Endothelial cell of umbilical vein (primary cell): ENCODE measurements at places on chromosomes 12 and 14. TPM values are rescaled to one million over a fixed set of nuclear protein-coding genes. Genes with fewer than 3 reads are reported as not detected.

DNA sequence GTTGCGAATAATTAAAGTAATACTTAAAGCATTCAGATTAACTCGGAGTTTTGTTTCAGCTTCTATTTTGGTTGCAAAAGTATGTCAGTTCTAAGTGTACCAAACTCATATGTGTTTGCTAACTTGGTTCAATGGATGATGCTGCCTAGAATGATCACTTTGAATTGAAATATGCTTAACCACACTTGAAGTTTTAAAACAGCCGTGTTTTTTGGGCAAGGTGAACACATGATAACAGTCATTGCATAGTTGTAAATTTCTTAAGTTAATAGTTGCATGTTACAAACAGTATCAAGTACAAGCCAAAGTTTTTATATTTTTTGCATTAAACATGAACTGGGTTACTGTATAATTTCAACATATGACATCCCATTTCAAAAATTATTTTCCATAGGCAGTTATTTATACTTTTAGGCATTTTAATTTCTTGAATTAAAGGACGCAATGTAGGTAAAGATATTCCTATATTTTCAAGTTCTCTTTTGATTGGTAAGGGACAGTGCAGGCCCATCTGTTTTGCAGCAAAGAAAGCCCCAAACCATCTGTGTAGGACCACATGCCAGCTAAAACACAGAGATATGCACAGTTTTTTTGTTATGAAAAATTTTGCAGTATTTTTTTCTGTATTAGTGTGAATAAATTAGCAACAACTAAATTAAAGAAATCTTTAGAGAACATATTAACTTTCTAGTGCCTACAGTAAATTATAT lies 575.5 kb downstream of the PRKD1 start:
- DNase-seq, result no peak

DNA sequence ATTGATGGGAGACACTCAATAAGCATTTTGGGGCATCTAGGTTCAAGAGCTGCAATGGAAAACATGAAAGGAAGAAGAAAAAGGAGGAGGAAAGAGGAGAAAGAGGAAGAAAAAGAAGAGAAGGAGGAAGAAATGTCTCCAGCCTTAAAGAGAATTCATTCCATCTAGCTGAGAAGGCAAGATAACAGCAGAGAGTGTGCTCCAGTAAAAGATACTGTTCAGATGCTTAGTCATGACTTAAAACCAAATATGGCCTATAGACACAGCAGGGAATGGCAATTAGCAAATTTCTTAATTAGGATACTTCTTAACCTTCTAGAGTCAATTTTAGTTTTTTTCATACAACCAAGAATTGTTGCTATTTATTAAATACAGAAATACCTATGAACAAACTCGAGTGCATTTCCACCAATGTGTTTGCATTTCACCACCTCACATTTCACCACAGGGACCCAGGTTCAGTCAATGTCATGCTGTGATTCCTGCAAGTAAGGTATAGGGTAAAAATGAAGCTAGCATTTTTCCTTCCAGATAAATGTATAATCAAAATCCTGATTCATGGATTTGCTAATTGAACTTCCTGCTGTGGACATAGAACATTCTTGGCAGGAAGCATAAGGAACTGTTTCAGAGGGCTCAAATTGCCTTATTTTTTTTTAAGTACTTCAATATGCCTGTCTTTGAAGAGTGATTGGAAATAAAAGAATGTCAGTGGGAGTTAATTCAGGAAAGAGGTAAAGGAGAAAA lies 177.8 kb downstream of the RPS29 start:
- no peak for DNase-seq

The ACACB gene
- total RNA-seq, result 3.9 and 5.7 TPM in 2 replicates

The JPH4 gene
- not detected in 2 replicates for total RNA-seq

- DNase-seq, result no peak
Measured at GRCh38 chr14:93997916-93998870, 1.1 kb downstream of the CCDC197 start.

DNA sequence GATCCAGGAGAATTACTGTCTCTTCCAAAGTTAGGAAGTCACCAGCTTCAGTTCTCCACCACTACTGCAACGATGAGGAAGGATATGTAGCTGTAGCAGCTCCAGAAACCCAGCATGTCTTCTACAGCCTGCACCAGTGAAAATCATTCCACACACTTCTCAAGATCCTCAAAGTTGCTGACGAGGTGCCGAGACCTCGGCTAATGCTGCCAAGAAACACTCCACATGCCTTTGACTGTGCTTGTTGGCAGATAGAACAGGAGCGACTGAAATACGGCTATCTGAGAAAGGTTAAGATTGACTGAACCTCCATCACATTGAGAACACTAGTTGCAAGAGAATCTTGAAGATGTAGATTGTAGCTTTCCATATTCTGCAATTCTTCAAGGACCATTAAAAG lies 241.9 kb downstream of the PPFIA2 start:
- no peak for DNase-seq

The SYCP3 gene
- 0.25 and 0.29 TPM in 2 replicates for total RNA-seq

The SLC25A21 gene
- total RNA-seq, result 0.92 and 1.4 TPM in 2 replicates

DNA sequence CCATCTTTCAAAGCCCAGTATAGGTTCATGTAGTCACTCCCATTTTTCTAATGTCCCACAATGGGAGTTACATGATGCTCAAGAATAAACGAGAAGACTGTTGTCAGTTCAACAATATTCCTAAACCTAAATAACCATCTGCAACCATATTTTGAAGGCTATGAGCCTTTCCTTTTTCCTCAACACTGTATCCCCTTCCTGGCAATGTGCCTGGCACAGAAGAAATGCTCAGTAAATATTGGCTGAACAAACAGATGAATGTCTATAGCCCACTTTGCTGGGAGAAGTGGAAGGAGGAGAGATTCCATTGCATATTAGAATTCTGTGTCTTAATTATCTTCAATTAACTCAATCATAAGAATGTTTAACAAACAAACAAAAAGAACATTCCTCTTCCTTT lies 6.1 kb downstream of the ARMH4 start:
- DNase-seq, result no peak

DNA sequence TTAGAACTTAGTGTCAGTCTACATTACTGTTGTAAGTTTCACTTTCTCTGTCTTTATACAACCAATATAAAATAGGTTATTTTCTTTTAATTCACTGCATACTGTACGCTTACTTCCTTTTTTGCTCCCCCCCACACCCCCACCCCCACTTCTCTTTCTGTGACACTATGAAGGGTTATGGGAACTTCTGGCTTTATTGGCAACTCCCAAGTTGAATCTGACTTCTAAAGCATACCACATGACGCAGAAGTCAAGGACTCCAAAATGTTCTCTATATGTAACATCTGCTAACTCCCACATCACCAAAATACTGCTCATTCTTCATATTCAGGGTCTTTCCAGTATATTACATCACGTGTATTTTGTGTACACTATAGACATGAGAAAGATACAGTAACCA lies 81.2 kb upstream of the ATXN7L3B start:
- DNase-seq, result no peak

The CD63 gene
- 1,054 and 1,063 TPM in 2 replicates for total RNA-seq

DNA sequence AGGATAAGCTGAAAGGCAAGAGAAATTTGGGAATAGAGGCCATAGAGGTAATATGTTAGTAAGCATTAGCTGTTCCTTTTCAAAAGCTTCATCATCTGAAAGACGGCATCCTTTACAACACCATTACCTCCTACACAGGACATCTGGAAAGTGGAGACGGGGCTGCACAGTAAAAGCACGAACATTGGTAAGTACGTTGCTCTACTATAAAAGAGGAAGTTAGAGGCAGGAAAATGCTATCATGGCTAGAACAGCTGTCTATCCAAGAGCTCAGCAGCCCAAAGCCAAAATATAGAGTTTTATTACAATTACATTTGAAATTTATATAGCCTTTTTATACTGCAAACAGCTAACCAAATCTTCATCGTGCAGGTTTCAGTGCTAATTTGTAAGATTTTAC lies 172.3 kb upstream of the GRIP1 start:
- DNase-seq, result no peak

DNA sequence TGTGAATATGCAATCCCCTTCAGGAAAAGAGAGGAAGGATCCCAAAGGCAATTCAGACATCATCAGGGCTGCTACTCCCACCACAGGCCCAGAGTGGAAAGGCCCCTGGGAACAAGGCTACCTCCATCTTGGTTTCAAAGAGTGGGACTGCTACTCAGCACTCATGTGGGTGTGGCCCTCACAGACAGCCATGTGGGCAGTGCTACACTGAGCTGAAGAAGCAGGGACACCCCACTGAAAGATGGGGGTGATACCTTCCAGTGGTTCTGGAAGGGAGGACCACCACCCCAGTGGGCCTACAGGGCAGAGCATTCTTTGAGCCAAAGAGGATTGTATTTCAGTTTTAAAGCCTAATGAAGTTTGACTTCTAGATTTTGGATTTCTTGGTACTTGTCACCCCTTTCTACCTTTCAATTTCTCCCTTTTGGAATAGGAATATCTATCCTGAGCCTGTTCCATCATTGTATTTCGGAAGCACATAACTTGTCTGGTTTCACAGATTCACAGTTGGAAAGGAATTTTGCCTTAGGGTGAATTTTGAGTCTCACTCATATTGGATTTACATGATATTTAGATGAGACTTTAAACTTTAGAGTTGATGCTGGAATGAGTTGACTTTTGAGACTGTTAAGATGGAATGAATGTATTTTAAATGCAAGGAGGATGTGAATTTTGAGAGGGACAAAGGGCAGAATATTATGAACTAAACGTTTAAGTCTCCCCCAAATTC lies 16.5 kb upstream of the LTA4H start:
- no peak for DNase-seq

The ART4 gene
- 7.8 and 12.5 TPM in 2 replicates for total RNA-seq

GRCh38 chr14:65805113-65805473 lies 392.6 kb downstream of the FUT8 start:
- DNase-seq, result no peak

The INHBC gene
- not detected in 2 replicates for total RNA-seq

The ALG10 gene
- 13.0 and 13.2 TPM in 2 replicates for total RNA-seq

The GAS2L3 gene
- total RNA-seq, result 39.9 and 47.1 TPM in 2 replicates

The TMEM132C gene
- total RNA-seq, result not detected in 2 replicates

GRCh38 chr12:6285063-6285477 lies 25.4 kb upstream of the PLEKHG6 start:
- peak; percentile 76 for DNase-seq

GRCh38 chr14:75460394-75460793 lies 32.6 kb downstream of the JDP2 start:
- DNase-seq, result no peak
